ENCODE measurements at places on chromosomes 11 and 22.

- peak; percentile 59 for DNase-seq
Measured at GRCh38 chr11:57315491-57315890, 9.3 kb downstream of the TNKS1BP1 start.

DNA sequence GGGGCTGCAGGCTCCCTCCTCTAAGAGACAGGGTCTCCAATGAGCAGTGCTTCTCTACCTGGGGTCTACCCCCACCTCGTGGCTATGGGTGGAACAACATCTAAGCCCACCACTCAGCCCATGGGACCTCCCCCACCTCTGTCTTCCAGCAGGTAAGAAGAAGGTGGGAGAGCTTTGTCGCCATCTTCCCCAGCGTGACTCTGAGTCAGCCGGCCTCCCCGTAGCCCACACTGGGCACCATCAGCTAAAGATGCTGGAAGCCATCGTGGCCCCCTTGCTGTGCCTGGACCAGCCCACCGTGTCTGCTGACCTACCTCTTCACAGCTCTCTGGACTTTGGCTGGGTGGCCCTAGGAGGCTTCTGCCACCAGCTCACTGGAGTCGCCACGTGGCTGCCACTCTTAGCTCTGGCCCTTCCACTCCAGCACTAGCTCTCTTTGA lies 944 bp downstream of the C11orf86 start:
- DNase-seq: no peak

DNA sequence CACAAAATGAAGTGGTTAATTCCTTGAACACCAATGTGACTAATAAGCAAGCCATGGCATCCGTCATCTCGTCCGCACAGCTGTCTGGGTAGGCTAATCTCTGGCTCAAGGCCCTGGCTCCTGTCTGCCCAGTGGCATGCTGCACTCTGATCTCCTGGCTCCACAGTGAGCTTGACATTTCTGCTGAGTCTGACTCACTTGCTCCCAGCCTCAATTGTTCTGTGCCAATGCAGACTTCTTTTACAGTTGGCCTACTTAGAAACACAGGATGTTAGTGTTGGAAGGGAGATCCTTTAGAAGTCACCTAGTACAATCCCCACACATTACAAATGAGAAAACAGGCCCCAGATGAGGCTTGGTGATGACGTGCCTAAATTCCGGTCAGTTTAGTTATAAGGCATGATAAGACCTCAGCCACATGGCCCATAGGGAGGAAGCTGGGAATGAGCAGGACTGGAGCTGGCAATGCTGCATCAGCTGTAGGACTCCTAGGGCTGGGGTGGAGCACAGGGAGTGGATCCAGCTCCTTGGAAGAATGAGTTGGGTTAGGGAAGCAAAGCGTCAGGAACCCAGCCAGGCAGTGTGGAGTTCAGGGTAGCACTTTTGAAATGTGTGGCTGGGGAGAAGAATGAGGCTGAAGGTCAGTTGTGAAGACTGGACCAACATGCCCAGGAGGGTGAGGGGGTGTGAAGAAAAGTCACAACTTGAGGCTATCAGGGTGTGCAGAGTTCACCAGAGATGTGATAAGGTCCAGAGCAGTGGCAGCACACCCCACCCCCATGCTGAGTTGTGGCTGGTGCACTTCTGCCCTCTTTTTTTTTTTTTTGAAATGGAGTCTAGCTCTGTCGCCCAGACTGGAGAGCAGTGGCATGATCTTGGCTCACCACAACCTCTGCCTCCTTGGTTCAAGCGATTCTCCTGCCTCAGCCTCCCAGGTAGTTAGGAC lies 70.2 kb upstream of the EED start:
- DNase-seq: peak; percentile 51

GRCh38 chr11:30128269-30128932 lies 102.4 kb upstream of the FSHB start:
- DNase-seq: peak; percentile 21

DNA sequence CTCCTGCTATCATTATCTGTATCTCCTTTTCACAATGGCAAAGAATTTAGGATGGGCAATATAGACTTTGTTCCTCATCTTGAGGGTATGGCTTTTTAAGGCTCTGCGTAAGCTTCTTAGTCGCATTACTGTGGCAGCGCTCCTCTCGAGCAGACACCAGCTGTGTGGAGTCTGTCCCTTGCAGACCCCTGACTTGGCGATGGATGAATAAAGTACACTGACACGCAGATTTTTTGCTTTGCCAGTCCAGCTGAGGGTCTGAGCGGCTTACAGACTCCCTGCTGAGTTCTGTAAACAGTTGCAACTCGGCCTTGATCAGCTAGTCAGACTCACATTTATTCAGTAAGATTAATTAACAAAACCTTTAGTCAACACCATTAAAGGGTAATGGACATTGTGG lies 390.0 kb upstream of the CNTN5 start:
- DNase-seq: no peak

Data from testis (tissue), 5 donors.